Stimulated activated CD8-positive, alpha-beta memory T cell treated with anti-CD3 and anti-CD28 coated beads, Interleukin-7, amount 100 ng/mL, for 1 hour (primary cell): ENCODE measurements at places on chromosomes 3 and 15.

DNA sequence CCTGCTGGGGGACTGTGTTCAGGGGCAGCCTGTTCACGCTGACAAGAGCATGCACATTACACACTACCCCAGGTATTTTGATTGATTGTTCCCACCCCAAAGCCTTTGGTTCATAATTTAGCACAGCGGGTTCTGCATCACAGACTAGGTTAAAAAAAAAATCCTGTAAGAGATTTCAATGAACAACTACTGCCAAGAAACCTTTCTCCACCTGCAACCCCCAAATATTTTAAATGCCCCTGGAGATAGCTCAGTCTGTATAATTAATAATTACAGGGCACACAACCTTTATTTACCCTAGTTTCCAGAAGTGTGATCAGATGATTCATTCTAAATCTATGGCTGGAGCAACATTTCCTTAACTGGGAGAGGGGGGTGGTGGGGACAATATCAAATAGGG, 87.6 kb downstream of the NR2F2 start:
- no peak for DNase-seq

- DNase-seq: no peak
Observed at GRCh38 chr3:190597291-190597690, 83.4 kb downstream of the IL1RAP start.

DNA sequence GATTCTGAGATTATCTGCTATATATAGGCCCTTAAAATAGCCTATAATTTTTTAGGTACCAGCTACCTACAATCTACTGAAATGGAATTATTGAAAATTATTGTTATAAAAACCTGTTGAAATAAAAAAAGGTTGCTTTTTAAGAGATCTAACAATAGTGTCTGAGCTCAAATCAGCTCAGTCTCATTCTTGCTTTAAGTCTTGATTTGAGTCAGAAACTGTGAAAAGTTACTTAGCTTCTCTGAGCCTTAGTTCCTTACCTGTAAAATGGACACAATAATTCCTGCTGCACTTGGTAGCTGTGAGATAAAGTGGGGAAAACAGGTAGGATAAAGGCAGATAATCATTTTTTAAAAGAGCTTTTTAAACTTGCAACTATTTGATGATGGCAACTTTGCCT, 118.8 kb upstream of the UBE2E2 start:
- no peak for DNase-seq

GRCh38 chr3:9600597-9600996, 47.0 kb upstream of the LHFPL4 start:
- DNase-seq: no peak

DNA sequence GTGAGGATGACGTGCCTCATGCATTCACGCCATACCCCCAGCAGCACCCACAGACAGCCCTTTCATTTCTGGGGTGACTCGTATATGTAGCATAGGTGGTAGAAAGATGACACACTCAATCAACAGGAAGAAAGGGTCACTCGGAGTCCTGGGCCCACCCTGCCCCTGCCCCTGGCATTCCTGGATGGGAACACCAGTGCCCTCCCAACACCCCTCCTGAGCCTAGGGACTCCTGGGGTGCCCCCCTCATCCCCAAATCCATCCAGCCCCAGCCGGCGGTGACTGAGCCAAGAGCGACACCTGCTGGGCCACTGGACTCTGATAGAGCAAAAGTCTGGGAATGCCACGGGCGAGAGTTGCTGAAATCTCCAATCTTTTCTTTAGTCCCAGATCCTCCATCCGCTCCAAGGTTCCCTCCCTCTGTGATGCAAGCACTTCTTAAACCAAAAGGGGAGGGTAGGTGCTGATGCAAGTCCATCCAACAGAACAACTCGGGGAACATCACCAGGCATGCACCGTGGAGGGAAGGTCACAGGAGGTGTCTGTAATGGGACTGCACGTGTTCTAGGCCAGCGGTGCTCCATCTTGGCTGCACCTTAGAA, 31.1 kb downstream of the ACAN start:
- DNase-seq: no peak
